ENCODE measurements at places on chromosomes 11 and 22.

- DNase-seq, result no peak
Measured at GRCh38 chr11:109249597-109249996, 172.4 kb upstream of the C11orf87 start.

DNA sequence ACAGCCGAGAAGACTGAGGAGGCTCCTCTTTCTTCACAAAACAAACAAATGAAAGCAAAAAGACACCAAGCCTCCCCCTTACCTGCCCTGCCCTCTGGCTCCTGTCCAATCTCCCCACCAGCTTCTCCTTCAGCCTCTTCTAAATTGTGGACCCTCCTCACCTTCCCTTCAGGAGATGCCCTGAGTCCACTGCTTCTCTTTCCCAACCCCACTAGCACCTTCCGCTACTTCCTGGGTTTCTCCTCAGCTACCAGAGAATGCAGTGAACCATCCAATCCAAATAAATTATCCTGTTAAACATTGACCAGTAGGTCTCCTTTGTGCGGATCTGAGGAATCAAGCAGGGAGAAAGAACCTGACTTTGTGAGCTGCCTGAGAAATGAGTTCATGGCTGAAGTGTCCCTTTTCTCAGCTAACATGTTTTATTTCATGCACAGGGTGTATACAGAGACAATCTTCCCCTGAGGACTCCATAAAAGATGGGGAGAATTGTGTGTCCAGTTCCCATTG is 63.2 kb upstream of the VPREB1 start:
- no peak for DNase-seq

- no peak for DNase-seq
Measured at GRCh38 chr11:33064033-33064825, 24.9 kb downstream of the TCP11L1 start.

- DNase-seq, result no peak
Measured at GRCh38 chr11:31641477-31642062, 132.0 kb downstream of the ELP4 start.

DNA sequence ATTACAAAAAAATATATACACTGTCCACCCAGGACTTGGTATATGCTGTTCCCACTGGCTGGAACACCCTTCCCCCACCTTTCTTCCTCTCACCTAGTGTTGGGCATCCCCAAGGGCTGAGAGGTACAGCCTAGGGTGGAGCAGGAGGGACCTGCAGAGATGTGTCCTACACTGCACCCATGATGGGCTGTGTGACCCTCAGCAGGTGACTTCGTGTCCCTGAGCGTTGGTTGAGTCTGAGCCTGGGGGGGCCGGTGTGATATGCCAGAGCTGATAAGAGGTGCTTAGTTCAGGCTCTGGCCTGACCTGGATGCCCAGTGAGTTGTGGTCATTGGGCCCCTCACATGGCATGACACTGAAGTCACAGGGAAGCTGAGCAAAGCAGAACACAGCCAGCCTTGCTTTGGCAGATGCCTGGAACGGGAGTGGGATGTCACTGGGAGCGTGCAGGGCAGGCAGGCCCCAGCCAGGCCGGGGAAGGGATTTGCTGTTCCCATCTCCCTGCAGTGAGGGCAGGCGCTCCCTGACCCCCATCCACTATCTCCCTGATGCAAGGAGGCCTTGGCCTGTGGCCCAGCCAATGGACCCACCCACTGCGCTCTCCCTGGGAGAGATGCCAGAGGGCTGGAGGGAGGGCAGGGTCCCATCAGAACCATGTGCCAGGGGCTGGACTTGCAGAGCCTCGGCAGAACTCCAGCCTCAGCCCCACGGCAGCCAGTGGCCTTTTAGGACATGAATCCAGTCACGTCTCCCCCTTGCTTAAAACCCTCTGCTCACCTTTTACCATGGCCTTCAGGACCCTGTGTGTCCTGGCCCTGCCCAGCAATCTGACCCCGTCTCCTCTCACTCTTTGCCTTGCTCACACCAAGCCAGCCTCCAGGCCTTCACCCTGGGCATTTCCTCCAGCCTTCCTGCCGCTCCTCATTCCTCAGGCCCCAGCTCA is 138.9 kb downstream of the MN1 start:
- no peak for DNase-seq

GRCh38 chr11:107998761-107999160 is 9.9 kb upstream of the CUL5 start:
- DNase-seq, result no peak

- no peak for DNase-seq
Measured at GRCh38 chr11:27242591-27242990, 120.4 kb downstream of the CCDC34 start.

GRCh38 chr22:41305646-41306045 is 4.3 kb downstream of the ZC3H7B start:
- DNase-seq, result no peak

- DNase-seq, result no peak
Measured at GRCh38 chr22:24327832-24328231, 57.2 kb downstream of the SPECC1L start.

DNA sequence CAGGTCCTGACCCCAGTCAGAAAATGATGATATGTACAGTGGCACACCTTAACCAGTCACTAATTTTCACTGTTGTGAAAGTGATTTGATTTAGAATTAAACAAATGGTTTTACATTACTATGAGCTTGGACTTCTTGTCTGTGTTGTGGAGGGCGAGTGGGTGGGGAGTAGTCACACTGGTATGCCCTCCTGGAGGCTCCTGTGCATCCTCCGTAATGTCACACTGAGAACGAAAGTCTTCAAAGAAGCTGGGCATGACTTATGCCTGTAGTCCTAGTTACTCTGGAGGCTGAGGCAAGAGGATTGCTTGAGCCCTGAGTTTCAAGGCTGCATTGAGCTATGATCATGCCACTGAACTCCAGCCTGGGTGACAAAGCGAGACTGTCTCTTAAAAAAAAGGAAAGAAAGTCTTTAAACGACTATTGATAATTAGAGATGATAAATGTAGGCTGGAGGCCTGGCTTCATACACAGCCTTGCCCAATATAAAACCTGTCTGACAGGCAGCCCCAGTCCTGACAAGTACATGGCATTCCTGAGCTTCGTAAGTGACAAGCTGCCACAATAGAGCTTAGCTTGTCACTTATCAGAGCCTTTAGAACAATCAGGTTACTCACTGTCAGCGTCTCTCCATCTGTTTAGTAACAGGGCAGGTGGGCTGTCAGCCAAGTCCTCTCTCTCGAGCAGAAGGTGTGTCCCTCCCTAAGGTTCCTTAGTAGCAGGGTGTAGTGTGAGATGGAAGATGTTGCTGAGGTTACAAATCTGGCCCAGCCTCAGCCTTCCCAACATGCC is 5.0 kb upstream of the LIMK2 start:
- DNase-seq, result no peak

DNA sequence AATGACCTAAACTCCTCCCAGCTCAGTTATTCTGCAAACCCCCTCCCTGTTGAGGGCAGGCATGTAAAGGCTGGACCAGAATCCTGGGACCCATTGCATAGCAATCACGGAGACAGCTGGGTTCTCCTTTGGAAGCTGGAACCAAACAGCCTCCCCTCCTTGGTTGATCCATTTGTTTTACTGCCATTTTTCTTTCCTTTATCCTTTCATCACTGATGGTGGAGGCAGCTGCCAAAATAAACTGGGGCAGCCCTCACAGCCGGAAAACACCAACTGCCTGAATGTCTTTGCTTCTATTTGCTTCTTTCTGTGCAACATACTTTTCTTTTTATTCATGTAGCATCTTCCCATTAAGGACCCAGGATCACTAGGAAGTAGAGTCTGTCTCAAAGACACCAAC is 150.0 kb upstream of the SYT13 start:
- DNase-seq, result no peak

DNA sequence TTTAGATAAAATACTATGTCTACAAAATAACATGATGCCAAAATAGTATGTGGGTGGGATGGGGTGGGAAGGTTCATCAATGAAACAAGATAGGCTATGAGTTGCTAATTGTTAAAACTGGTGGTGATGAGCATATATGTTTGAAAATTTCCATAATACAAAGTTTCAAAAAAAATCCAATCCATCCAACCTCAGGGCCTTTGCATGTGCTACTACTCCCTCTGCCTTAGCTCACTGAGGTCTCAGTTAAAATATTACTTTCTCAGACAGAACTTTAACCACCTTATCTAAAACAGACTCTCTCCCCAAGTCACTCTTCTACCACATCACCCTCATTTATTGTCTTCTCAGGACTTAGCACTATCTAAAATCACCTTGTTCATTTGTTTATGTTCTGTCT is 201.1 kb downstream of the TTC28 start:
- no peak for DNase-seq

GRCh38 chr22:35593891-35594470 is 23.1 kb downstream of the MB start:
- DNase-seq, result no peak

Data from omental fat pad (tissue), 4 donors.